Hematopoietic multipotent progenitor cell (in vitro differentiated cells): ENCODE measurements at places on chromosomes 11 and 22.

GRCh38 chr11:119175493-119176077, 7.1 kb downstream of the NLRX1 start:
- no peak for DNase-seq

GRCh38 chr11:57584341-57584740, 13.1 kb upstream of the SERPING1 start:
- DNase-seq = no peak

DNA sequence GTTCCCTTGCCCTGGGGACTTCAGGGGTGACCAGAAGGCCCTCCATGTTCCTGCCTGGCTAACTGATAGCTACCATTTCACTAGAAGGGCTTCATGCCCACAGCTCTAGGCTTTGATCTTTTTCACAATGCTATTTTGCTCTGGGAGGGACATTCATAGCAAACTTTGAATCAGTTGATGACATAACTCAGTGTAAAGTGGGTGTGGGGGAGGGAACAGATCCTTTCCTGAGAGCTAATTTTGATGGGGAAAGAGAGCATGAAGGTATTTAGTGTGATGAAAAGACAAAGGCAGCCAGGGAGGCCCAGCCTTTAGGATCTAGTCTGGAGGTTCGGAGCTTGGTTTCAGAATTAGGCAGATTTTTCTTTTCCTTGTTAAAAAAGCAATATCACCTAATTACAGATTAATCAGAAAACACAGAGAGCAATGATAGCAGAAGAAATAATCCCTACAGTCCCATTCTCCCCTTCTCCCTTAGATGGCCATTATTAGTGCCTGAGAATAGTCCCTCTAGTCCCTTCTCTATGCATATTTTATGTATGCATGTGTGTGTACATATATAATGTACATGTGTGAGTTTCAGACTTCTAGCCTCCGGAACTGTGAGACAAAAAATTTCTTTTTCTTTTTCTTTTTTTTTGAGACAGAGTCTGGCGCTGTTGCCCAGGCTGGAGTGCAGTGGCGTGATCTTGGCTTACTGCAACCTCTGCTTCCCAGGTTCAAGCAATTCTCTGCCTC, 46.9 kb downstream of the YWHAH start:
- no peak for DNase-seq

GRCh38 chr11:18617688-18618341, 16.3 kb downstream of the SPTY2D1 start:
- DNase-seq = peak; percentile 23

GRCh38 chr11:45354976-45355705, 69.0 kb upstream of the SYT13 start:
- peak; percentile 97 for DNase-seq

DNA sequence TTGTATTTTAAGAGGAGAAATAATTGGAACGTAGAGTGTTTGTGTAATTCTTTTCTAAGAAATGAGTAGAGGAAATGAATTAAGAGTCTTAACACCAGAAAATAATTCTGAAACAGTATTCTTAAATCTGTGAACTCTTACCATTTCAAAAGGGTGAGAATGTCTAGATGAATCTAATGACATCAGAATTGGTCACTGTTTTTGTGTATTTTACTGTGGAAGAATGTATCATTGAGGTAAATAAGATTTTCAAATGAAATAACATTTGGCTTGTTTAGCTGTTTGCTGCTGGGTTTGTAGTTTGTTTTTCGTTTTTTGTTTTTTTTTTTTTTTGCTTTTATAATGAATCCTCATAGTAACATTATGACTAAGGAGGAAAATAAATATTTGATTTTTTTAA, 97.6 kb downstream of the EMSY start:
- DNase-seq = no peak

DNA sequence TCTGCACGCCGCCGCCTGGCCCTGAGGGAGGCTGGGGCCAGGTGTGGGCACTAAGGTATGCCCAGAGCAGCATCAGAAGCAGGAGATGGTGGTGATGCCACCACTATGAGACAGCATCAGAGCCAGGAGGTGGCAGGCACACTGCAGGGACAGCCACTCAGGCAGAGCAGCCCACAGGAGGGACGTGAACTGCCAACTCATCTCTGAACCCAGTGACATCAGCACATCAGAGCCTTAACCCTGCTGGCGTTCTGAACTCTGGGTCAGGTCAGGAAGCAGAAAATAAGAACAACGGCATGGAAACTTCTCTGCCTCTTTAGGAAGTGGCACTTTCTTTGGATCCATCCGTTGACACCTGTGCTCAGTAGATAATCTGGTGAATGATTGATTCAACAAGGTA, 14.7 kb upstream of the IFT27 start:
- peak; percentile 56 for DNase-seq

DNA sequence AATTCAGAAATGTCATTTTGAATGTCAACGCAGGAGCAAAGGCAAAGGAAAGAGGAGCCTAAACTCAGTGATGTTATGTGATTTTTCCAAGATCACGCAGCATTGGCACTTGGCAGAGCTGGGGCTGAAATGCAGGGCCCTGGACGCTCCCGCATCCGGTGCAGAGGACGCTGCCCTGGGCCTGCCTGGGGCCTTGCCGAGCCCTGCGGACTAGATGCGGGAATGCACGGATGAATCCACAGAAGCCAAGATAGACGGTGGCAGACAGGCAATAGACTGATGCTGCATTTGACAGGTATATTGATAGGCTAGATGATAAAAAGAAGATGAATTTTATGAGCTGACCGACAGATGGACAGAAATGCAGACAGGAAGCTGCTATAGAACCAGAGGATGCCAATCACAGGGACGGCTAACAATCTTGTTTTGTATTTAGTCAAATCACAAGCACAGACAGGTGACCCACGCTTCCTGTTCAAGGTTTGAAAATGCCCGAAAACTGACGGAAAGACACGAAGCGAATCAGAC, 696 bp upstream of the MARK2 start:
- DNase-seq = no peak

DNA sequence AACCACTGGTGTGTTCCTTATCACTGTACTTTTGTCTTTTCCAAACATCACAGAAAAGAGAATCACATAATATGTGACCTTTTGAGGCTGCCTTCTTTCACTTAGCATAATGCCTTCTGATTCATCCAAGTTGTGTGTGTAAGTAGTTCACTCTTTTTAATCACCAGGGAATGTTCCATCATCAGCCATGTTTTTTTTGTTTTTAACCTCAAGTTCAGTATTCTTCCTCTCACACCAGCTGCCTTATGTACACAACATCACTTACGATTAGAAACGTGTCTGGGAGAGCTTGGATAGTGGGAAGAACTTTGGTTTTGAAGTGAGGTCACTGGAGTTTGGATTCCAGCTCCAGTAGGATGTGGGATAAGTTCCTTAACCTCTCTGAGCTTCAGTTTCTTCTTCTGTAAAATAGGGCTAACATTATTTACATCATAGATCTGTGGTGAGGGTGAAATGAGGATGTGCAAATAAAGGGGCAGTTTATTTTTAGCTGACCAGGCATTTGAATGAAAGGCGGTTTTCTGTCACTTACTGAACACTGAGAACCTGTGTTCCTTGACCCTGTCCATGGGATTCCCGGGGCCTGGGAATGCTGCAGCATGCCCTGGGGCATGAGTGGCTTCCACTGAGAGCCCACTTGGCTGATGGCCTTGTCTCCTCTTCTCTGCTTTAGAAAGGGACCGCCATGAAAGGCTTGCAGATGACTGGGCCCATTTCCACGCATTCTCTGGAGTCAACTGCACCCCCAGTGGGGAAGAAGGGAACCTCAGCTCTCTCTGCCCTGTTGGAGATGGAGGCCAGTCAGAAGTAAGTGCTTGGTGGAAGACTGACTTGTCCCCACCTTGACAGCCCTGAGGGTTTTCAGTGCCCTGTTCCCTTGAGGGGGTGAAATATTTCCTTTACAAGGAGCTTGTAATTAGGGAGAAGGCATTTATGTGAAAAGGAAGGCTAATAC, 92.6 kb downstream of the DEPDC5 start:
- no peak for DNase-seq

DNA sequence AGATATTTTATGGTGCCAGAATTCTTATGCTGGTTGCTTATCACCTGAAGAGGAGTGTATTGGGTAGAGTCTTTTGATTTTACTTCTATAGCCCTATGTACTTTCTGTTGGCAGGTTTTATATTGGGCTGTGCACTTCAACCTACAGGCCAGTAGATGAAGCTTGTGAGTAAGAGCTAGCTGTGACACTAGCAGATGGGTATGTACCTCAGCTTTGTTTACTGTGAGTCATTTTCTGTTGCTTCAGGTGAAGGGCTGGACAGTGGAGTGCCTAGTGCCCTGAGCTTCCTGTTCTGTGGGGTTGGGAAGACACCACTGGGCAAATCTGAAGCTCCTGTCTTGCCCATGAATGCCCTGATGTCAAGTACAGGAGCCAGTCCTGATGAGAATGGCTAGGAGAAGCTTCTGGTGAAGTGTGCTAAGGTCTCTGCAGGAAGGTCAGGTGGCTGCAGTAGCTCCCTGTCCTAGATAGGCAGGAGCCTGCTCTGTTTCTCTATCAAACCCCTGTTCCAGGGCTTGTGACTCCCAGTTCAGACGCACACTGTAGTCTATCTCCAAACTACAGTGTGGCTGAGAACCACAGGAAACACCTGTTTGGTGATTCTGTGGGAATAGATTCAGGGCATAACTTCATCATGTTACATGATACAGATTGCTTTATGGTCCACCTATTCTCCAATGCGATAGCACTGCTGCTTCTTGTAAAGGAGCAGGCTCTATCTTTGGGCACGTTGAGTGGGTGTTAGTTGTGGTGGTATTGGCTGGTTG, 755.7 kb downstream of the KCNA4 start:
- DNase-seq = no peak

DNA sequence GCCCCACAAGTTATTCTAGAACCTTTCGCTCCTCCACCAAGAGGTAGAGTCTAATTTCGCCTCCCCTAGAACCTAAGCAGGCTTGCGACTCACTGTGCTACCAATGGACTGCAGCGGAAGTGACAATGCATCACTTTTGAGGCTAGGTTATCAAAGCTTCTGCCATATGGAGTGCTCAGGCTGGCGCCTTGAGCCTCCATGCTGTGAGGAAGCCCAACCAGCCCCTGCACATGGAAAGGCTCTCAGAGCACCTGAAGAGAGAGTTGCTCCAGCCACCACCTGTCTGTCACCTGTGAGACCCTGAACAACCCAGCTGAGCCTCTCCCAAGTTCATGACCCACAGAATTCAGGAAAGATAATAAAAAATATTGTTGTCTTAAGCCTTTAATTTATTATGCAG, 29.3 kb upstream of the CBX7 start:
- no peak for DNase-seq

GRCh38 chr11:75900848-75901247, 85.8 kb downstream of the UVRAG start:
- no peak for DNase-seq

DNA sequence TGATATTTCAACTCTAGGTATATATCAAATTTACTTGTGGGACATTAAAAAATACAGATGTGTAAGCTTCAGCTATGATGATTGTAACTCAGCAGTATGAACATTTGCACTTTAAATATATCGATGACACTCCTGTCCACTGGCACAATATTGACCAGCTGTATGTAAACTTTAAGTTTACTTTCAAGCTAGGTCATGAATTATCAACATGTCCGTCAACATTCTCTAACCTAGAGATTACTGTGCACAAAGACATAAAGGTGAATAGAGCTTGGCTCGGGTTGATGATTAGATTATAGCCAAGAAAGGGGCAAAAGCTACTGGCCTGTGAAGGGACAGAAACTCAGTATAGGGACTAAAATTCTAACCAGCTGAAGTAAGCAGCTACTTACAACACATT, 286.6 kb downstream of the SWAP70 start:
- DNase-seq = no peak

- no peak for DNase-seq
These were observed 62.6 kb upstream of the WNT7B start for GRCh38 chr22:46039535-46039934.

GRCh38 chr11:22449441-22449840, 111.3 kb downstream of the SLC17A6 start:
- no peak for DNase-seq

- DNase-seq = no peak
These were observed 116.4 kb downstream of the TYR start for GRCh38 chr11:89293965-89294679.

- peak; percentile 35 for DNase-seq
These were observed 38.0 kb downstream of the MRGPRD start for GRCh38 chr11:68942751-68943271.
